ENCODE measurements at places on chromosomes 11 and 22. TPM values are rescaled to one million over a fixed set of nuclear protein-coding genes. Genes with fewer than 3 reads are reported as not detected.

FZD4 gene
- total RNA-seq, result 4.5 TPM

FREY1 gene
- total RNA-seq, result 2.1 TPM

ADM2 gene
- total RNA-seq, result 11.9 TPM

WT1 gene
- total RNA-seq, result 0.15 TPM

HRAS gene
- 66.0 TPM for total RNA-seq

THOC5 gene
- 68.2 TPM for total RNA-seq

MMP13 gene
- total RNA-seq, result not detected

OR2AG1 gene
- not detected for total RNA-seq

IL18 gene
- total RNA-seq, result 0.31 TPM

NAALAD2 gene
- 1.8 TPM for total RNA-seq

DERL3 gene
- 9.8 TPM for total RNA-seq

FGF19 gene
- total RNA-seq, result 7.4 TPM

GLB1L2 gene
- 2.4 TPM for total RNA-seq

RIMBP3B gene
- 0.77 TPM for total RNA-seq

RASD2 gene
- 0.53 TPM for total RNA-seq

CHADL gene
- total RNA-seq, result 1.3 TPM

FOLR3 gene
- total RNA-seq, result not detected

TMEM25 gene
- total RNA-seq, result 26.2 TPM

OR51B4 gene
- not detected for total RNA-seq

GLB1L3 gene
- total RNA-seq, result 11.7 TPM

AMBRA1 gene
- 40.0 TPM for total RNA-seq

OR8A1 gene
- not detected for total RNA-seq

POTEH gene
- not detected for total RNA-seq

TRAF6 gene
- 9.8 TPM for total RNA-seq
